Caudate nucleus (tissue), 63 donors: ENCODE measurements at places on chromosomes 12 and 14.

GRCh38 chr12:77133566-77133965 lies 68.2 kb upstream of the E2F7 start:
- no peak for DNase-seq

GRCh38 chr12:117643971-117644370 lies 282.5 kb upstream of the NOS1 start:
- DNase-seq = no peak

DNA sequence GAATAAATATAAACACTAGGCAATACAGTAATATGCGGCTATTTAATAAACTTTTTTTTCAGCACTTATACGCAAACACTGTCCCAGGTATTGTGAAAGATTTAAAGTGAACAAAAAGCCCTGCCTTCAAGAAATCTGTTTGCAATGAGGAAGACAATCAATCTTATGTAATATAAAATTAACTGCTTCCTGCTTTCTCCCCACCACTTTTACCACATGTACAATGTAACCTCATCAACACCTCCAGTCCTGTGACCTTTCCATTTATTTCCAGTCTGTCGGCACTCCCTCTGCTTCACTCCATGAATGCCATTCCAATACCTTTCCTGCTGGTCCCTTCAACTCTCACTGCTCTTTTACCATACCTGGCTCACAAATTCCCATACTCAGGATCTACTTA lies 10.5 kb downstream of the SNX6 start:
- DNase-seq = no peak

- DNase-seq = no peak
These were observed 10.8 kb downstream of the JDP2 start for GRCh38 chr14:75438486-75439080.

GRCh38 chr12:105921872-105922669 lies 216.7 kb downstream of the NUAK1 start:
- peak; percentile 16 for DNase-seq

DNA sequence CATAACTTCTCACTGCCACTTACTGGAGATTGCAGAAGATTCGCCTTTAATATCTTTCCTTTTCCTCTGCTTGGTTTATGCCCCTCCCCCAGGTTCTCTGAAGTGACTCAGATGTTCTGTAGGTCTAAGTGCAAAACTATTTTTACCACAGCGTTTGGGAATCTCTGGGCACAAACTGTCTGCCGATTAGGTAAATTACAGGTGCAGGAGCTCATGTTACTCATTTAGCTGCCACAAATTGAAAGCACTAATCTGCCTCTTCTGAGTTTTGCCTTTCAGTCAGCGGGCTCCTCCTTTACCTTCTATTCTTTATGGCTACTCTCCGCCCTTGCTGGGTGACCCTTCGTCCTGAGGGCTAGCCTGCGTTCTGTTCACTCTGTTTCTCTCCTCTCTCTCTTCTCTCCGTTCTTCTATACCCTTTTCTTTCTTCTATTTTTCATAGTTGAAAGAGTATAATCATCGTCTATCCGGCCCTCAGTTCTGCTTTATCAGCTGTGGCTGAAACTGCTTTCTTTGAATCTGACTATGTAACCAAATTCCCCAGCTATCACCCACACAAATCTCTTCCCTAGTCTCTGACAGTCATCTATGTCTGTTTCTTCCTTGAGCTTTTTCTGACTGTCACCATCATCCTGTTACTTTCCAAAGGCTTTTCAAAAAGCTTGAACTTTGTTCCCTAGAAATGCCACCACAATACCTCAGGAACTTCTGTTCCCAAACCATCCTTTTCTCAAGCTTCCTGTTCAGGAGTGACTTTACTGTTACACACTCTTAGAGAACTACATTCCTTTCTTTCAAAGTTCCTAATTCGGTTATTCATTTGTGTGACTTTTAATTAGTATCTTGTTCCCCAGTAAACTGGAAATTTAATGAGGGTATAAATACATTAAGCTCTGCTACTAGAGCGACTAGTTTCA lies 4.3 kb upstream of the MYF6 start:
- peak; percentile 11 for DNase-seq
